ENCODE measurements at places on chromosomes 1 and 21.
A peak's percentile ranks its signal among the peaks of the same experiment; 100 is the strongest.

GRCh38 chr1:203342192-203342940 lies 8.6 kb downstream of the FMOD start:
- DNase-seq = no peak

- DNase-seq = no peak
Measured at GRCh38 chr21:32426592-32427051, 14.1 kb downstream of the EVA1C start.

- DNase-seq = no peak
Measured at GRCh38 chr1:84997667-84998600, 1.0 kb upstream of the MCOLN2 start.

GRCh38 chr1:195336812-195337211 lies 1271.4 kb downstream of the KCNT2 start:
- DNase-seq = no peak

- no peak for DNase-seq
Measured at GRCh38 chr21:14833666-14834351, 231.0 kb downstream of the NRIP1 start.

DNA sequence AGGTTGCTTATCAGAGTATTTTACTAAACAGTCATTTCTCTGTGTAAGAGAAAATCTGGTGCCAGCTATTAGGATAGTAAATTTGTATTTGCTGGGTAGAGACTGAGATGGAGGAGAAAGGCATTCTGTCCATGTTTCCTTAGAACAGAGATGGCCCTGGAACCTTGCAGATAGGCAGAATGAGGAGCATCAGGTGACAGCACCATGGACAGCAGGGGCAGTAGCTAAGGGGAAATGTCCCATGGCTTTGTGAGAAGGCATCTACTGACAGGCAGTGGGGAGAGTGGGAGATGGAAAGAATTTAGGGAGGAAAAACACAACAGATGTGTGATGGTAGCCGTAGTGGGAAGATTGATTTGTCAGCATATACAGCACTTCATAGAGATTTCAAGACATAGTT lies 105.0 kb downstream of the PRRX1 start:
- DNase-seq = no peak

DNA sequence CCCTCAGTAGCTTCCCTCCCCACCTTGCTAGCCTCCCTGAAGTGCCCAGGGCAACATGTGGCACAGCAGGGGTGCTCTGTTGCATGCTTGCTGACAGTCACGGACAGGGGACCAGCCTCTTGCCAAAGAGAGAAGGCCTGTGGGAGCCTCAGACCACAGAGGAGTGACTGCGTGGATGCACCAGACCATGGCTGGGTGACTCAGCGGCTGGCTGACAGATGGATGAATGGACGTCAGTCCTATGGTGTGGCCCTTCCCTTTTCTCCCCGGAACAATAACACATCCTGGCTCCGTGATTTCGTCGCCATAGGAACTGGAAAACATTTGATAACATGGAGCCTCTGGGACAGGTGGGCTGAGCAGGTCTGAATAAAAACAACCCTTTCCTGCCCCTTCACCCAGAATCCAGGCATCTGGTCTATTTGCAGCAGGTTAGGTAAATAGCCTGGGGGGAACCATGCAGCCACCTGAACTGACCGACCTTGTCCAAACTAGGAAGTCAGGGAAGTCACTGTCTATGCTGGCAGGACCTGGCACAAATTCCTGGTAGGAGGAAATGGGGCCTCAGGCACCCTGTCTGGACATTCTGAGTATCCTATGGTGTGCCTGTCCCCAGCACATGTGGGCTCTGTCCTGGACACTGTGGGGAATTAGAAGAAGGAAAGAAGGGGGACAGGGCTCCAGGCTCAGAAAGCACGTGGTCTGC lies 53.3 kb downstream of the NENF start:
- no peak for DNase-seq

DNA sequence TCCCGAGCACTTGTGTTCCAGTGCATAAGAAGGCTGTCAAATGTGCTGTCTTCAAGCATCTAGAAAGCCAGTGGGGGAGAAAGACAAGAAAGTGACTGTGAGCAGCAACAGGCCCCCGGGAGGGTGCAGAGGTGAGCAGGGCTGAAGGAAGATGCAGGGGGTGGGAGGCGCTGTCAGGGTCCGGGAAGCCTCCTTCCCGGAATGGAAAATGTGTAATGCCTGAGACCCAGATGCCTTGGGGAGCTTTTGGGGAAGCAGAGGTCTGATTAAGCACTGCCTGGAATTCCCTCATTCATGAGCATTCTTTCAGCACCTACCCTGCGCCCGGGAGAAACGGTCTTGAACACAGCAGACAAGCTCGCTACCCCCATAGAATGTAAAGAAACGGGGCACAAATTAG lies 1.3 kb downstream of the NPHP4 start:
- DNase-seq = no peak

DNA sequence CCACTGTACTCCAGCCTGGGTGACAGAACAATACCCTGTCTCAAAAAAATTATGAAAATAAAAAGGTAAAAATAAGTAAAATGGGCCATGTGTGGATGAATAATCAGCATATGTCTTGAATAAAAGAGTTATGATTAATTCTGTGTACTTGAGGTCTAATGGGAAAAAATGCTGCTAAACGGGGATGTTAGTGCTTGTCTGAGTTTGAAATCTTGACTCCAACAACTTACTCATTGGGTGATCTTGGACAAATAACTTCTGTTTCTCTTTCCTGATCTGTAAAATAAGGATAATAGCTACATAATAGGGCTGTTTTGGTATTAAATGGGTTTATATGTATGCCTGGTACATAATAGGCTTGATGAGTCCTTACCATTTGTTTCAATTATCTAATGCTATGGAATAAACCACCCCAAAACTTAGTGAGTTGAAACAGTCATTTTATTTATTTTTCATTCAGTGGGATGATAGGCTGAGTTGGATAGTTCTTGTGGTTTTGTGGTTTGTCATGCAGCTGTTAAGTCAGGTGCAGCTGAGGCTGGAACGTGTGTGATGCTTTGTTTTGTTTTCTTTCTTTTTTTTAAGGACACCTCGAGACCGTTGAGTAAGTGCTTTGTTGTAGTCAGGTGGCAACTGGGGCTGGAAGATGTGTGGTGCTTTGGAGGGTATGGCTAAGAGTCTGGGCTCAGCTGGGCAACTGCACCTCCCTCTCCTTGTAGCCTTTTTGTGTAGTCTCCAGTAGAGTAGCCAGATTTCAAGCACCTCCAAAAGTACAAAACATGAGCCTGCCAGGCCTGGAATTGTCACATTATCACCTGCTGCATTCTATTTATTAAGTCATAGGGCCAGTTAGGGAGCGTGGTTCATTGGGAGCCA lies 4.9 kb downstream of the MDM4 start:
- peak; percentile 40 for DNase-seq

- no peak for DNase-seq
Measured at GRCh38 chr1:220926146-220926545, 46.9 kb downstream of the HLX start.

DNA sequence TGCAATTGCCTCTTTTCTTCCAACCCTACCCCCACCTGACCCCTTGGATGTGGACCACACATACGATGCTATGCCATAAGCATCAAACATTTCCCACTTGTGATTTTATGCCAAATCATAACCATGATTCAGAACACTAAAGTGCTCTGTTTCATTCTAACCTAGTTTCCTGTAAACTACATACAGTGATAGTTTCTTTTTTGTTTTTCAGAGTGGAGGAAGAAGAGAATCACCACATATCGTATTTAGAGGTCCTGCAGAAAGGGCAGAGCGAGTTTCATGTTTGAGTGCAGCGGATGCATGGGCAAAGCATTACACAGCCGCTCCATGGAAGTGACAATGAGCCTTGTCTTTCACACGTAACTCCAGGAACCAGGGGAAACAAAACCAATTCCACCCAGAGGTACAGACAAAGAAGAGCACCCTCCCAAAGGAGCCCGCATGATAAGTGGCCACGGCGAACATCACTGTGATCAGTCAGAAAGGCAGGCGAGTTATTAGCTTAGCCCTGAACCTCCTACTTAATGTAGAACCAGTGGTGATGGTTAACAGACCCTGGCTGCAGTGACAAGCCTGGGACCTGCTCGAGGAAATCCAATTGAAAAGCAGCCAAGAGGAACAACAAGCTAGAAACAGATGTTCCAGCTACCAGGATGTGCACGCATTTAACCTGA lies 64.0 kb upstream of the ZNF281 start:
- DNase-seq = no peak

- no peak for DNase-seq
Measured at GRCh38 chr1:2801535-2802291, at the start of gene TTC34. TSS of gene TTC34 (minus strand) at chr1:2801693. CDS start at chr1:2800827, 866 bp downstream.

- no peak for DNase-seq
Measured at GRCh38 chr1:98931128-98931835, 73.4 kb downstream of the PLPPR5 start.

DNA sequence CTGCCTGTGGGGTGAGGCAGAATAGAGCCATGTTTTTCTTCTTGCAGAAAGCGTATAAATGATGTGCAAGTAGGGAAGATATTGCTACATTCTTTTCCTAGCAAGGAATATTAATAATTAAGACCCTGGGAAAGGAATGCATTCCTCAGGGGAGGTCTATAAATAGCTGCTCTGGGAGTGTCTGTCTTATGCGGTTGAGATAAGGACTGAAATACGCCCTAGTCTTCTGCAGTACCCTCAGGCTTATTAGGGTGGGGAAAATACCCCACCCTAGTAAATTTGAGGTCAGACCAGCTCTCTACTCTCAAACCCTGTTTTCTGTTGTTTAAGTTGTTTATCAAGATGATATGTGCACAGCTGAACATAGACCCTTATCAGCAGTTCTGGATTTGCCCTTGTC lies 155.9 kb upstream of the HMCN1 start:
- DNase-seq = no peak

GRCh38 chr1:4571263-4571662 lies 83.1 kb upstream of the AJAP1 start:
- DNase-seq = no peak

DNA sequence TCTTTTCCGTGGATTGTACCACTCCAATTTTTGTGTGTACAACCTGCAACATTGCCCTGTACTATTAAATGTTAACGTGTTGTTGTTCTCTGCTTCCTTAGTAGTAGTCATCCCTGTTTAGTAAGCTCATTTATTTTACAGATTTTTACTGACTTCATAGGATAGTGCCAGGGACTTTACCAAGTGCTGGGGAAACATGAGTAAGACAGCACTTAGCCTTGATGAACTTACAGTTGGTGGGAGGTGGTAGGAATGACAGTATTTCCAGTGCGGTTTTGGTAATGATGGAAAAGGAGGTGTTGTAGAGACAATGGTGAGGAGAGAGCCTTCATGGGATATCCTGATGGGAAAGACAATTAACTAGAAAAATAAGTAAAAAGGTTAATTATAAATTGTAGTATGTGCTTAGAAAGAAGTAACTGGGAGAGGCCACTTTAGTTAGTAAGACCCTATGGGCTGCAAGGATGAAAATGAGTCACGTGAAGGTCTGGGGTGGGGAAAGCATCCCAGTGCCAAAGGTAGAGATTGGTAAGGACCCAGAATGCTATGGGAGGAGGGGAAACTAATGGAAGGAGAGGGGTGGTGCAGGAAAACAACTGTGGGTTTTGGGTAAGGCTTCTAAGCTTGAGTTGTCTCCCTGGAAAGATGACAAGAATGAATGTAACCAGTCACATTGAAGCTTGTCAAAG lies 1.7 kb downstream of the RLF start:
- DNase-seq = no peak
